ENCODE measurements at places on chromosomes 11 and 22.

GRCh38 chr11:133955945-133956421 lies 785 bp downstream of the IGSF9B start:
- DNase-seq: no peak

- no peak for DNase-seq
Observed at GRCh38 chr11:67389477-67389876, 2.3 kb upstream of the RAD9A start.

GRCh38 chr11:43737201-43737590 lies 56.7 kb downstream of the HSD17B12 start:
- DNase-seq: no peak

DNA sequence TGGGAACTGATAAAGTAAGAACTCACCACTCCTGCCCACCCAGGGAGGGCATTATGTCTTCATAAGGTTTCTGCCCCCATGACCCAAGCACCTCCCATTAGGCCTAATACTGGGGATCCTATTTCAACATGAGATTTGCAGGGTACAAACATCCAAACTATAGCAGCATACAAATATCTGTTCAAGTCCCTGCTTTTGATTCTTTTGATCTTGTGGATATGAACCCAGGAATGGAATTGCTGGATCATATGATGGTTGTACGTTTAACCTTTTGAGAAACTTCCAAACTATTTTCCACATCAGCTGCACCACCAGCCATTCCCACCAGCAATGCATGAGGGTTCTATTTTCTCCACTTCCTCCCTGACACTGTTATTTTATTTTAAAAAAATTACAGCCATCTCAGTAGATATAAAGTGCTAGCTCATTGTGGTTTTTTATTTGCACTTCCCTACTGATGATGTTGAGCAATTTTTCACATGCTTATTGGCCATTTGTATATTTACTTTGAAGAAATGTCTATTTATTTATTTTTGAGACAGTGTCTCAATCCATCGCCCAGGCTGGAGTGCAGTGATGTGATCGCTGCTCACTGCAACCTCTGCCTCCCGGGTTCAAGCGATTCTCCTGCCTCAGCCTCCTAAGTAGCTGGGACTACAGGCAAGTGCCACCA lies 7.1 kb upstream of the ATG16L2 start:
- DNase-seq: no peak

DNA sequence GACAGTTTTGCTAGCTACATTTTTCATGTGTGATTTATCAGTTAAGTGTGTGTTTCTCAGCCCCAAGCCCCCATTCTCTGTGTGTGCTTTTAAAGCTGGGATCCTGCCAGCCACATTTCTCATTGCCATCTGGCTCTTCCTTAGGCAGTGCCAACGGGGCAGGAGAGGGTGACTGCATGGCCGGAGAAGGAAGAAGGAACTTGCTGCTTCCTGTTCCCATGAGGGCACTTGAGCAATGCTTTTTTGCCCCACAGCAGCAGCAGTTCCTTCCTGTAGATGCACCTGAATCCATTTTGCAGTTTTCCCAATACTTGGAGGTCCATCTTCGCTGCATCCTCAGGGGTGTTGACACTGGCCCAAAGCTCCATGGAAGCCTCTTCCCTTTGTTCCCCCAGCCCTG lies 37.5 kb downstream of the TNRC6B start:
- DNase-seq: no peak

GRCh38 chr11:74611369-74611861 lies 19.0 kb downstream of the POLD3 start:
- no peak for DNase-seq

DNA sequence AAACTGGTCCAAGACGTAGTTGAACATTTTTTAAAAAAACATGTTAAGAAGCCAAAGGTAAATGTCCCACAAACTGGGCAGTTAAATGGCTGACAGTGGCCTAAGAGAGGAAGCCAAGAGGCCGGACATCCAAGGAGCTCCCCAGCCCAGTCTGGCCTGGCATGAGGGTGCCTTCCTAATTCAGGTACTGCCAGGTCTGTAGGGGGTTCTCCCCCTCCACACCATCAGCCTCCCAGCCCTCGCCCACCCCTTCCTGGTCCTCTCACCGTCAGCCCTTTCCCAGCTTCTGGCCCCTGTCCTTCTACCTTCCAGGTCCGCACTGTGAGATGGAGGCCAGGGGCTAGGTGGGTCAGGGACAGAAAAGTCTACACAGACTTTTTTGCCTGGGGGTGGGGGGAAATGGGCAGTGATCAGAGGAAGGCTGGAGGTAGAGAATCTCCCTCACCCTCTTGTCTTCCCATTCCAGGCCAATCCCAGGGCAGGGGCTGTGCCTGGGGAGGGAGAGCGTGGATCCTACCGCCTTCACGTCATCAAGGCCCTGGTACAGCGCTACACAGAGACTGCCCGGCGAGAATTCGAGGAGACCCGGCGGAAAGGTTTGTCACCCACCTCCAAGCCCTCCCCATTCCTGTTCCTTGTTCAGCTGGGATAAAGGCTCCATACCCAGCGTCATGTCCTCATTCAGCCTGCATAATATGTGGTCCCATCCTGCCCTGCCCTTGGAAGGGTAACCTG lies 6.0 kb downstream of the ART5 start:
- no peak for DNase-seq

DNA sequence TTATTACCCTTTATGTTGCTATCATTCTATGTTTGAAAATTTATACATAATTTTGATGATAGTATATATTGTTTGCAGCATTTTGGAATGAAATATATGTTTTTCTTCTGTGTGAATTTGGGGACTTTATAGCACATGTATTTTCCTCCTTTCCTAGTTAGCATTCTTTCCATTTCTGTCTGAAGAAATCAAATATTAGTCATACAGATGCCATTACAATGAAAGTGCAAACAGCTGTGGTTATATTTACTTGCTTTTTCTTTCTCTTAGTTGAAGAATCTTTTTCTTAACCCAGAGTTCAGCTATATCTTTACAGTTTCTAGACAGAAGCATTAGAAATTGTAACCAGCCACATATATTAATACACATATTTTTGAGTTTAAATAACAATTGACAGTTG lies 753.1 kb upstream of the ARHGAP42 start:
- DNase-seq: peak; percentile 8

- no peak for DNase-seq
Observed at GRCh38 chr11:76155500-76156227, 50.6 kb downstream of the WNT11 start.

GRCh38 chr11:73461964-73462363 lies 85.8 kb downstream of the RELT start:
- DNase-seq: no peak

- DNase-seq: no peak
Observed at GRCh38 chr11:4455419-4455818, 6.3 kb downstream of the OR52K2 start.

GRCh38 chr22:18966748-18967147 lies 30.7 kb upstream of the PRODH start:
- DNase-seq: no peak

- peak; percentile 98 for DNase-seq
Observed at GRCh38 chr11:65506772-65507505, 8.1 kb downstream of the MALAT1 start.

GRCh38 chr11:77147668-77148321 lies 19.7 kb downstream of the MYO7A start:
- DNase-seq: peak; percentile 20

DNA sequence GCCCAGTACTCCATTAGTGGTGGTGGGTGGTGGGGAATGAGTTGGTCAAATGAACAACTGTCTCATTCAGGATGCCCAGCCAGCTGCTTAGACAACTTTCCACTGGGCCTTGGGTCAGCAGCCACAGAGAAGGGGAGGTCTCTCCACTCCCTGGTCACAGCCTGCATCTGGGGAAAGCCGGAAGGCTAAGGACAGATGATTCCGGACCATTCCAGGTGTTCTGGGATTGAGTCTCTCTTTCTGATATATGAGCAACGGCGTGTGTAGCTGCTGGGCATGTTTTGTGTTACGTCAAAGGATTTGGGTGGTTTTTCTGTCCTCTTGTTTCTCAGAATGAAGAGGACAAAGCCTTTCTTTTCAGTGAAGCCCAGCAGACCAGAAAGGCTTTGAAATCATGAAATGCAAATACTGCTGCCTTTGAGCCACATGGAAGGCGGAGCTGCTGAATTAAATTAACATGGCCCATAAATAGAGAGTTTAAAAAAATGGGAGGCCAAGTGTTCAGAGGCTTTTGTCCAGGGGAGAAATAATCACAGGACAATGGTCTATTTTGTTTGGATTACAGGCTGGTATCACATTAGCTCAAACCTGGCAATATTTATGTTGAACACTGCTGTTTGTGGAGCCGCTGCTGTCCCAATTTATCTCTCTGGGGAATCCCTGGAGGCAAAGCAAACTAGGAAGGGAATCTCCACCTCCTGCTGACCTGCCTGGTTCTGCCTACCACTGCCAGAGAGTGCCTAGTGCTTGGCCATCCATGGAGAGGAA lies 234.4 kb upstream of the E2F8 start:
- no peak for DNase-seq

DNA sequence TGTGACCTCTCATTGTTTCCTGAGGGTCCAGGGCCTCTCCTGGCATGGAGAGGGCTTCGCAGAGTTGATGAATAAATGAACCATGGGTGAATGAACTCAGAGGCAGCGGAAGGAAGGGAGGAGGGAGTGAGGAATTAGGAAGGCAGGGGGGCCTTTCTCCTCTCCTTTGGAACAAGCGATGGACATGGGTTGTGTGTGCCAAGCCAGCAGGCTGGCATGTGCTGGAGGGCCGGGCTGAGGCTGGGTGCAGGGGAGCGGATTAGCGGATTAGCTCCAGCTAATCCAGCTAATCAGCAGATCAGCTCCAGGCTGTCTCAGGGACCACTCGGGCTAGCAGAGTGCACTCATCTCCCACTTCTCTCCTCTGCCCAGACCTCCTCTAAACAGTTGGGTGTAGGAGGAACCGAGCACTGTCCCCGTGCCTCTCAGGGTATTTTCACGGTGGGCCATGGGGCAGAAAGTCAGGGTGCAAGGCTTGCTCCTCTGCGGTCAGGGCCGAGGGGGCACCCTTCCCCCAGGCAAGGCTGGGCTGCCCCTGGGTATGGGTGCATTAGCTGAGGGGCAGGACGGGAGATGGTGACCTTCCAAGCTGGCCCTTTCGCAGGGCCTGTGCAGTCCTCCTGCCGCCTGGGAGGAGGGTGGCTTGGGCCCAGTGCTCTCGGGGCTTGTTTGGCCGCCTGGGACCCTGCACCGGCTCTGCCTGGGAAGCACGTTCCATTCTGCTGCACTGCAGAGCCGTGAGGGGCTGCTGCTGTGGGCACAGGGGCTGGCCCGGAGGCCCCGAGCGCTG lies 120.3 kb upstream of the B3GAT1 start:
- no peak for DNase-seq

GRCh38 chr22:20204311-20204710 lies 53.5 kb upstream of the CCDC188 start:
- DNase-seq: no peak

- DNase-seq: no peak
Observed at GRCh38 chr22:36762687-36763260, 13.1 kb downstream of the IFT27 start.

- DNase-seq: peak; percentile 52
Observed at GRCh38 chr11:11732116-11732515, 109.7 kb upstream of the USP47 start.

DNA sequence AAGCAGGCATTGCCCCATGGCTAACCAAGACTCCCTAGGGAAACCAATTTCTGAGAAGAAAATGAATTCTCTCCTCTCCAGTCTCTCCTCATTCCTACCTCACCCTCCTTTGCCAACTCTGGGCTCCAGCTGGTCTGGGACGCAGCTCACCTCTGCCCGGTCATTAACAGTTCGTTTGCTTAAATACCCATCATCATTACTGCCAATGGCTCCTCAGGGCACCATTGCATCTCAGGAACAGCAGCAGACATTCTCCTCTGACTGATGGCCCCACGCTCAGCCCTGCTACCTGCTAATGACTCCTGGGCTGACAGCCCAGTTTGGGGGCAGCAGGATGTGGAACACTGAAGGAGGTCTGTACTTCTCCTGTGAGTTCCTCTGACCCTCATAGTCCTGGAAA lies 462.0 kb downstream of the INSC start:
- DNase-seq: no peak

GRCh38 chr11:109697140-109697843 lies 275.3 kb downstream of the C11orf87 start:
- DNase-seq: peak; percentile 80

DNA sequence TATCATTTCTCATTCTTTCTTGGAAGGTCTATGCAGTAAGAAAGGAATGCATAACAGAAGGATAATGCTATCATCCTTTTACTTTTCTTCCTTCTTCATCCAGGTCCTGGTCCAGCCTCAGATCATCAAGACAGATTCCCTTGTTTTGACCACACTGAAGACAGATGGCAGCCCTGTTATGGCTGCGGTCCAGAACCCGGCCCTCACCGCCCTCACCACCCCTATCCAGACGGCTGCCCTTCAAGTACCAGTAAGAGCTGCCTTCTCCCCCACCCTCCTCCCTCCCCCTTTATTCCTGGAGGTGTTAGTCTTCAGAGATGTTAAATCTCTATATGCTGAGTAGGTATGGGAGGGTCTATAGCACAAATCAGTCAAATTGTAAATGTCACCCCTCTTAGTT lies 37.9 kb downstream of the SREBF2 start:
- no peak for DNase-seq

GRCh38 chr22:39724857-39725256 lies 154.3 kb downstream of the CACNA1I start:
- DNase-seq: no peak

DNA sequence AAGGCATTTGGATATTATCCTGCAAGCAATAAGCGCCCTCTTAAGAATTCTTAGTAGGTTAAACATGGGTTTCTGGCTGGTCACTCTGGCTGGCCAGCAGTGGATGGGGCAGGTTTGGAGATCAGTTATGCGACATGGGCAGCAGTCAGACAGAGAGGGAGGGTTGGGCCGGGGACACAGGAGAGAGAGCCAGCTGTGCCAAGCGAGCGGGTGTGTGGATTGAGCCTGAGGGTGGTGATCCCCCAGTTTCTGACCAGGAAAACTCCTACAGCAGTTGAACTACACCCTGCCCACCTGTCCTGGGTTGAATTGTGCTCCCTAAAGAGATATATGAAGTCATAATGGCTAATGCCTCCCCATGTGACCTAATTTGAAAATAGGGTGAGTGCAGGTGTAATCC lies 671.2 kb downstream of the TBC1D22A start:
- no peak for DNase-seq
